ENCODE measurements at places on chromosomes 12 and 14. TPM values are rescaled to one million over a fixed set of nuclear protein-coding genes. Genes with fewer than 3 reads are reported as not detected.

The OASL gene
- 0.51 TPM for total RNA-seq

The PAH gene
- not detected for total RNA-seq

The HCAR2 gene
- total RNA-seq, result 3.9 TPM

The FAM181A gene
- 0.99 TPM for total RNA-seq

The RASSF9 gene
- 3.5 TPM for total RNA-seq

The KRT80 gene
- total RNA-seq, result 7.3 TPM

The SELPLG gene
- 0.28 TPM for total RNA-seq

The CCDC196 gene
- total RNA-seq, result not detected

The CLEC4C gene
- total RNA-seq, result not detected

The TAS2R31 gene
- total RNA-seq, result not detected

The SMIM41 gene
- not detected for total RNA-seq

The KRT74 gene
- 0.33 TPM for total RNA-seq

The SDR9C7 gene
- total RNA-seq, result 5.1 TPM
